ENCODE measurements at places on chromosomes 5 and 9.

- DNase-seq: no peak
These were observed 4.7 kb downstream of the VDAC1 start for GRCh38 chr5:134000091-134000511.

GRCh38 chr5:115985802-115986757 is 23.8 kb downstream of the LVRN start:
- DNase-seq: no peak

- DNase-seq: no peak
These were observed 70.7 kb upstream of the IL33 start for GRCh38 chr9:6144947-6145346.

DNA sequence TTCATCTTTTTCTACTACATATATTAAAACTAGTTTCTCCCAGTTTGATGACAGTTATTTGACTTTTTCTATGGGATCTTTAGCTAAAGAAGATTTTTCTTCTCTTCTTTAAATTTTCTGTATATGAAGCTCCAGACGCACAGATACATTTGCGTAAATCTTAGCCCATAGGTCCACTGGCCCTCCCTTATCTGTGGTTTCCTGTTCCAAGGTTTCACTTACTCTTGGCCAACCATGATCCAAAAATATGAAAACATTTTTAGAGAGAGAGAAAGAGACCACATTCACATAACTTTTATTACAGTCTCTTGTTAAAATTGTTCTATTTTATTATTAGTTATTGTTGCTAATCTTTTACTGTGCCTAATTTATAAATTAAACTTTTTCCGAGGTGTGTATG is 270.2 kb upstream of the DAPK1 start:
- no peak for DNase-seq

DNA sequence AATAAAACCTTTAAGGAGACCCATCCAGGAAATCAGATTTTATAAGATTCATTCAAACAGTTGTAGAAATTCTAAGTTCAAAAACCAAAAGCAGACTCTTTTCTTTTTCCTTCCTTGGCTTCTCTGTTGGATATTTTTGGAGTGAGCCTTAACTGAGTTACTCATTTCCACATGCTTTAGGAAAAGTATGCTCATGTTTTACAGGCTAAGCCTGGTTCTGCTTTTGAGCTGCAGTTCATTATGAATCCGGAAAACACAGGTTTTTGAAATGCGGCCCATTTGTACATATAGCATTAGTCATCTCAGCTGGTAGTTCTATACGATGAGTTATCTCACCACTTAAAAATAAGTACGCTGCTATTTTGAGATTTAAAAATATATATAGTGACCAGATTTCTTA is 156.6 kb upstream of the DMRT1 start:
- DNase-seq: no peak

DNA sequence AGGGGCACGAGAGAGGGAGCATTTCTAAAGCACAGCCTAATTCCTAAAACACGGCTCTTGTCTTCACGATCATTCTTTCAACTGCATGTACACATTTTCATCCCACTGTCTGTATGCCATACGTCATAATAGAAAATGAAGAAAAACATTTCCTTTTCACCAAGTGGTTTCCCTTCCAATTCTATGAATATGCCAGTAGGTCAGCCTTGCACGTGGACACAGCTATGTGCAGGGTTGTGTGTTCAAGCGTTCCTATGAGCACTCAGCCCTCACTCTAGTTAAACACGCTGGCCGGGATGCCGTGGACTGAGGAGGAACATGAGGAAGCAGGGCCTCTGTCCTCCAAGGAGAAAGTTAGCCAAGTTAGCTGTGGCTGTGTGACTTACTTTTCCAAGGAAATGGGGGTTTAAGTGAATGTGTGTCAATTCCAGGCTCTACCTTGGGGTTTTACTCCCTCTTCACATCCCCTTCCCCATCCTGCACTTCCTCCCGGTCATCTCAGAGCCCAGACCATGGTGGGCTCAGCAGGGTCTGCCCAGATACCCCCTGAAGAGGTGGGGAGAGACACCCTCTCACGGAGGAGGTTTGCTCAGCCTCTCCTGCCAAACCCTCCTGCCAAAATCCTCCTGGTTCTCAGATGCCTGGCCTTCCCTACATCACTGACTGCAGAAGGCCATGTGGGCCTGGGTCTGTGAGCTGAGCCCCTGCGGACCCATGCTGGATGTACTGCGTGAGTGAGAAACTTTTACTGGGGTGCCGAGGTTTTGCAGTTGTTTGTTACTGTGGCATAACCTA is 230.6 kb downstream of the FSTL4 start:
- no peak for DNase-seq

DNA sequence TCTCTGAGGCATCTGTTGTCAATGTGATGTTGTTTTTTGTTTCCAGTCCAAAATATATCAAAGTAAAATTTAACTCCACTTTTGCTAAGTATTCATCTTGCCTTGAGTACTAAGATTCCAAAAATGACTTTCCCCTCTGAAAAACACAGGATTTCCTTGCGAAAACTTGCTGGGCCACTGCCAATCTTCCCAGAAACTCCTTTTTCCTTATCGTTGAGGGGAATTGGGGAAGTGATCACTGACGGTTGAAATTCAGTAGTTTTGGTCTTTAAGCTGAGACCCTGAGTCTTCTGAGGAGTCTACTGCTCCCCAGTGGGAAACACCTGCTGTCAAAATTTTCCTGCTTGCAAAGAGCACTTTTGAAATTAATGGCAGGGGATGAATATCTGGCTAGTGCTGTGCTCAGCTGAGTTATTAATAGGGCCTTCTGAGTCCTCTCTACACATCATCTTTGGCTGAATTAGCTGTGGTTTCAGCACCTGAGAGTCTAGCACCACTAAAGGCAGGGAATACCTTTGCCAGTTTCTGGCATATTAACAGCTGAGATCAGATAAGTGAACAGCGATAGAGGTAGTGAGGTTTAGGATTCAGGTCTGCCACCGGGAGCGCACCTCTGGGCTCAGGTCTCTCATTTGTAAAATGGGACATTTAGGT is 18.0 kb downstream of the TLR4 start:
- DNase-seq: no peak

DNA sequence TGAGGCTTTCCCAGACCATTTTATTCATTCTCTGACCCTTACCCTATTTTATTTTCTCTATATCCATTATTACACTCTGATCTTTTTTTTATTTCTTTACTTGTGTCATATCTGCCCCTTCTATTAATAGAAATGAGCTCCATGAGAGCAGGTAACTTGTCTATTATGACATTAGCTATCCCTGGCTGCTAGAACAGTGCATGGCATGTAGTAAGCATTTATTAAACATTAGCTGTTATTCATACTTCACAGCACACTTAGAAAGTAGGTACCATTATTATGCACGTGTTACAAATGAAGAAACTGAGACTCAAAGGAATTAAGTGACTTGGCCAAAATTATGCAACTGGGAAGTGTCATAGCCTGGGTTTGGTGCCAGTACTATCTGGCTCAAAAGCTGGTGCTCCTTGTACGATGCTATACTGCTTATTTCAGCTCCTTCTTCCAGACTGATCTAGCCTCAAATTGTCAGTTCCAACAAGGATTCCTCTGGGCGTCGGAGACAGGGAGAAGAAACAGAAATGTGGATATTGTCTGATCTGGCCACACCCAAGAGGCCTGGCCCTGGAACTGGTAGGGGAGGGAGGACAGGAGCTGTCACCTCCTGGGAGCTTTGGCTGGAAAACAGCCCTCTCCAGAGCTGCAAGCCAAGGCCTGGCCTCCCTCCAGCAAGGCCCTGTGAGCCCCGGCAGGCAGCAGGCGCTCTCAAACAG is 10.8 kb upstream of the NIPAL4 start:
- no peak for DNase-seq

- DNase-seq: no peak
These were observed 3.3 kb downstream of the MEF2C start for GRCh38 chr5:88879724-88880123.

- DNase-seq: no peak
These were observed 25.8 kb upstream of the HMCN2 start for GRCh38 chr9:130239741-130240241.

- no peak for DNase-seq
These were observed 414.1 kb downstream of the FAM170A start for GRCh38 chr5:120043431-120043830.

- no peak for DNase-seq
These were observed 46.6 kb downstream of the PTPN3 start for GRCh38 chr9:109451311-109452025.

- DNase-seq: no peak
These were observed 532.5 kb upstream of the DAP start for GRCh38 chr5:11293523-11293922.

DNA sequence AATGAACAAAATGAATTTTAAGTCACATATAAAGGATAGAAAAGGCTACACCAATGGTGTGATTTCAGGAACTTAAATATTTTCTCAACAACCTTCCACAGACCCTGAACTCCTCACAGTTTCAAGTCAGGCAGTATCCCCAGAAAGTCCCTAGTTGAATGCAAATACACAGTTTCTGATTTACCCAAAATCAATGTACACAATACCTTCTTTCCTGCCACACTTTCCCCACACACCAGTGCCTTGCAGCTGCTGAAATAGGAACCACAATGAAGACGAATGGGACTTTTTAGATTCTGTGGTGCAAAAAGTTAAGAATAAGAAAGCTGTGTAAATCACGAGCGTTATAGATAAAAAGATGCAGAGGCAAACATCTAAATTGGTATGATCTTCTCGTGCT is 552.4 kb upstream of the MEF2C start:
- DNase-seq: no peak

GRCh38 chr5:179306191-179307012 is 38.9 kb downstream of the ADAMTS2 start:
- no peak for DNase-seq

DNA sequence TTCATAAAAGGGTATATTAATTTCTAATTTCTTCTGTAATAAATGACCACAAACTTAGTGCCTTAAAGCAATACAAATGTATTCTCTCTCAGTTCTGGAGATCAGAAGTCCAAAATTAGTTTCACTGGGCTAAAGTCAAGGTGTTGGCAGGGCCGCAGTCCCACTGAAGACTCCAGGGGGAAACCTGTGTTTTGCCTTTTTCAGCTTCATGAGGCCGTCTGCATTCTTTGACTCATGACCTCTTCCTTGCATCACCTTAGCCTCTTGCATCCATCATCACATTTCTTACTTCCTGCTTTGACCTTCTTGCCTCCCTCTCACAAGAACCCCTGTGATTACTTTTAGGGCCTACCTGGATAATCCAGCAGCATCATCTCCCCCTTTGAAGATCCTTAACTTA is 42.0 kb upstream of the ALDH1B1 start:
- no peak for DNase-seq

DNA sequence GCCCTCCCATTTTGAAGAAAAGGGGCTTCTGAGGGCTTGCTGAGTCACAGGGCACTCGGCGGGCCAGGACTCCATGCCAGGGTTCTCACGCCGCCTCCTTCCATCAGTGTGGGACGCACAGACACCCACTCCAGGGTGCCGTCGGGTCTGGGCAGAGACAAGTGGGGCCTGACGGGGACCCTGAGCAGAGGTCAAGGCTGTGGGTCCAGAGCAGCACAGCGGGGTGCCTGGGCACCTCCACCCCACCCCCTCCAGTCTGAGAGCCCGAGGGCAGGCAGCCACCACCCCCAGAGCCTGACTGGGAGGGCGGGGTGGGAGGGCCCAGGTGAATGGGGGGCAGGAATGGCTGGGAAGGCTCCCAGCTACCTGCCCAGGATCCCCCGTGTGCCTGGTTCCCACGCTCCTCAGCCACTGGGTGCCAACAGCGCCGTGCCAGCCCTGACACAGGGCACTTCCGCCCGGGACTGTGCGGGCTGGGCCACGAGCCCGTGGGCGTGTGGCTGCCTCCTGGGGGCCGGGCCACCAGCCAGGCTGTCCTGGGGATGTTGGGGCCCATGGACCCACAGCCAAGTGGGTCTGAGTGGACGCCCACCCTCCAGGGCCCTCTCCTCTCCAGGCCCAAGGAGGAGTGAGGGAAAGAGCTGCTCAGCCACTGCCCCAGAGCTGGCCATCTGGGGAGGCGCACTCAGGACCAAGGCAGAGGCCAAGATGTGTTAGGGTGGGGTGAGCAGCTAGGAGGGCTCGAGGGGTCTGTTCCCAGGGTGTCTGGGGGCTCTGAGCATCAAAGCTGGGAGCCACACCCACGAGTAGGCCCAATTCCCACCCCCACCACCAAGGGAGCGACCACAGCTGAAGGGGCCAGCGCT is 10.1 kb upstream of the NRARP start:
- no peak for DNase-seq

- DNase-seq: no peak
These were observed at the start of gene MSANTD3 for GRCh38 chr9:100426530-100427365. Gene MSANTD3 (plus strand): TSS chr9:100427143. CDS start chr9:100441939, 14,796 bp downstream.

DNA sequence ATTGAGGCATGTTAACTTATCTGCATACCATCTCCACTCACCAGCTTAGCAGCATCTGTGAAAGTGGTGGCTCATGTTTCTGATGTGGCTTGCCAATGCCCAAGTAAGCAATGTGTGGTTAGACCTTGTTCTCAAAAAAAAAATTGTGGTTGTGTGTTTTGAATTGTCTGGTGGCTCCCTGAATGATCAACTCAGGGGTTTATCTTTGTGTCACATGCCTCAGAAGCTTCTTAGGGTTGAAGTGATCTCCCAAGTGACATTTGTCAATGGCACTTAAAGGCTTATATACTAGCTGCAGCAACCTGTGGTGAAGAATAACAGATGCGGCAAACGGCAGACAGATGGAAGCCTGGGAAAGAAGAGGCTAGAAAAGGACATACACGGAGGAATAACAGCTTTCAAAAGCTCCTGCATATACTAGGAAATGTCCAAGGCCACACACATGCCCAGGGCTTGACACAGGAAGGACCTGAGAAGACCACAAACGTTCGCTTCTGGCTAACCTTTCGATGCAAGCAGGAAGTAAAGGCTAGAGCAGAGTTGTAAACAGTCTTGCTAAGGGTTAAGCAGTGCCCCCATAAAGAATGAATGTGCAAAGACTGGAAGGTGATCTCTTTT is 42.2 kb upstream of the FSD1L start:
- peak; percentile 20 for DNase-seq

- DNase-seq: no peak
These were observed 149.0 kb downstream of the TTC39B start for GRCh38 chr9:15158064-15158463.

DNA sequence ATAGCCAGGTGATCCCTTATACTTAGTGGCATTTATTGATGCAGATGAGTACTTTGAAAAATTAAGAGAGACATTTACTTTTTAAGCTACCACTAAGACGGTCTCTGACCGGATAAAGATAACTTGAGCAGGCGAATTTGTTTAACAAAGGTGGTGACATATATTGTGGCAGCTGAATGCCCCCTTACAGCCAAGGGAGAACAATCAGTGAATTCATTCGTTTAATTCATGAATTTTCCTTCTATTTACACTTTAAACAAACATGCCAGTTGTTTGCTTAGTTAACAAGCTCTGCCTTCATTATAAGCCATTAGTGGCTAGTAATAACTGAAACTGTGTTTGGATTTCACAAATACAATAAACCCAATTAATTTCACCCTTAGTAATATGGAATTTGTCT is 187.1 kb downstream of the AOPEP start:
- no peak for DNase-seq

- DNase-seq: no peak
These were observed 649.0 kb downstream of the PTPRD start for GRCh38 chr9:9963841-9964240.

Data from stimulated activated CD8-positive, alpha-beta memory T cell treated with anti-CD3 and anti-CD28 coated beads, Interleukin-7, amount 100 ng/mL, for 1 hour (primary cell).